ENCODE measurements at places on chromosomes 16 and 17.

DNA sequence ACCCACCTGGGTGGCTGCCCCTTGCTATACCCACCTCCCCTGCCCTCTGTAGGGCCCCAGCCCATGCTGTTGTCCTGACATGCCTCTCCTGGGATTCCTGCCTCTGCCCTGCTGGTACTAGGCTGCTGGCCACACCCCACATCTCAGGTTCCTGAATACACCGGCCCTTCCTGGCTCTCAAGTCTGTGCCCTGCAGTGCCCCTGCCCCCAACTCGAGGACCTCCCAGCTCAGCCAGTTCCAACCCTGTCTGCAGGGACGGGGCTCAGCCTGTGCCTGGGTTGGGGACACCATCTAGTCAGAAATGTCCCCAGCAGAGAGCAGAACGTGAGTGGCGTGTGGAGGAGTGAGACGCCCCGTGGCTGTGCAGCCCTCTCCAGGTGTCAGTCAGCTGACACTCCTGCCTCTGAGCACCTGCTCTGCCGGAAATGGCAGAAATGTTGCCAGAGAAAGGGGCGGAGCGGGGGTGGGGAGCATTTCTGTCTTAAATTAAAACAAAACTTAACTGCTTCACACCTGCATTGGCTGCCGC is 28.7 kb downstream of the ACSF3 start:
- DNase-seq: peak; percentile 92

- DNase-seq: no peak
Observed at GRCh38 chr17:79926142-79926604, 86.9 kb upstream of the CBX4 start.

DNA sequence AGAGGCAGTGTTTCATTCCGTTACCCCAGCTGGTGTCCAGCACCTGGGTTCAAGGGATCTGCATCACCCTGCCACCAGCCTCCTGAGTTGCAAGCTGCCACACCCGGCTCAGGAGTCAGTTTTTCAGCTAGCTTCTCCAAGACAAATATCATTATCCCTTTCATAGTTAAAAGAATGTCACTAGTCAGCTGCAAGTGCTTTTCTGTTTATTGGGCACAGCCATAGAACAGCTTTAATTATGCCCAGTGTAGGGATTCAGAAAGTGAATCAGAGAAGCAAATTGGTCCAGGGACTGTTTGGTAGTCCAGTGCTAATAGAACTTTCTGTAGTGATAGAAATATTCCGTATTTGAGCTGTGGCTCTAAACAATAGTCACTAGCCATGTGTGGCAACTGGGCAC is 2.9 kb upstream of the AOC3 start:
- no peak for DNase-seq

GRCh38 chr16:5918567-5919130 is 821.1 kb upstream of the EEF2KMT start:
- no peak for DNase-seq

DNA sequence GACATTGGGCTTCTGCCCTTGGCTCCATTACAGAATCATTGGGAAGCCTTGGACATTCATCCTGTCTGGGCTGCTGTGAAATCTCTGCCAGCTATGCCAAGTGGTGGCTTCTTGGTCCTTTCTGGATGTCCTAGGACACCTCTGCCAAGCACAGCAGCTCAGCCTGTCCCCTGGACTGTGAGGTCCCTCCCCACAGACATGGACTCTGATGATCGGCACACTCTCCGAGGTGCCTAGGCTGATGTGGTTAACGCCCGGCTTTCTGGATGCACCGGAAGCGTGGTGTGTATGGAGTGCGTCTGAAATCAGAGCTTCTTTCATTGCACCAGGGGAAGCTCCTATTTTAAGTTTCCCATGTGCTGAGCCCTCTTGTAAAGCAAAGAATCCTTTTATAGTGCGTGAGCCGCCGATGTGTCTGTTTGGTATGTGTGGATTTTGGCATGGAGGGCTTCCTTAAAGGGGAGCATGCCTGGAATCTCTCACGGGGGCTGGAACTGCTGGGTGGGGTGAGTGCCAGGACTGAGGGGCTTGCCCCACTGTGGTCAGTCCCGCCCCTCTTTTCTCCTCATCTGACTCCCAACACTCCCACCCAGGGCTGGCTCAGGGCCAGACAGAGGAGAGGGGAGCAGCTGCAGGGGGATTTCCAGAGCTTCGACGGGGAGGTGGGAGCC is 7.0 kb upstream of the ARHGAP23 start:
- no peak for DNase-seq

GRCh38 chr17:9371019-9371418 is 204.6 kb downstream of the STX8 start:
- peak; percentile 63 for DNase-seq

- DNase-seq: no peak
Observed at GRCh38 chr17:82299452-82299851, 18.0 kb downstream of the CD7 start.

GRCh38 chr17:40371261-40371929 is 6.9 kb upstream of the GJD3 start:
- DNase-seq: no peak

DNA sequence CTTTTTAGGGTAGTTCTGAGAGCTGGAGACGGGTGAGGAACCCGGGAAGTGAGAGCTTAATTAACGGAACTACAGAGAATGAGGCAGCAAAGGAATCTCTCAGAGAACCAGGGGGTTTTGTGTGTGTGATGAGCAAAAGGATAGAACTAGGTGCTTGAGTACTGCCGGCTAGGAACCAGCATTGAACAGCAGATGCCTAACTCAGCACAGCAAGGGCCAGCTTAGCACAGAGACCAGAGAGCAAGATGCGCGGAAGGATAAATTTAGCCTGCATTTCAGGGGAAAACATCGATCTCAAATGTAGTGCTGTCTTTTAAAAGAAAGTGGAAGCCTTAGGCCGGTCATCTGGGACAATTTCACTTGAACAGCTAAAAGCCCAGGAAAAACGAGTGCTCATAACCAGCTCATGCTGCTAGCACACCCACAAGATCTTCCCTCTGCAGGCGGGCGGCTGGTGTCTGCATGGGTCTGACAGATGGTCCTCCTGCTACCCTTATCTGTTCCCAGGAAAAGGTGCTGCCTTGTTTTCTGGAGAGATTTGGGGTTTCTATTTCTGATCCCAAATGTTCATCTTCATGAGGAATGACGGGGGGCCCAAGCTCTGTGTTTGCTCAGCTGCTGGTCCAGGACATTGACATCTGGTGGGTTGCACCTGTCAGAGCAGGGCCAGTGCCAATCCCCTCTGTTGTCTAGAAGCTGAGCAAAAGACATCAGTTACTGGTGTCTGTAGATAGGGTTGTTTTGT is 103.9 kb downstream of the SOCS1 start:
- peak; percentile 78 for DNase-seq

DNA sequence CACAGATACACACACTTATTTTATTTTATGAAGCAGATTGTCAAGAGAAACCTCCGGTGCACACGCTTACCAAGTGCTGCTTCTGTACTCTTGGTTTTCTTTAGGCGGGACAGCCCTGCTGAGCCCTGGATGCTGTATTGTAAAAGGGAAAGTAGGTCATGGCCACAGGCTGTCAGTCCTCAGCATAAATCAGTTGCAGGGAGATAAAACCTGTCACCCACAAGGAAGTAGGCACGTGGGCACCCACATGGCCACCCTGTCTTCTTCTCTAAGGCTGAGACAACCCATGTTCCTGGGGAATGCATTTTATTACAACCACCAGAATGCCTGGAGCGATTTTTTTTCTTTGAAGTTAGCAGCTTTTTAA is 59.3 kb downstream of the ASIC2 start:
- no peak for DNase-seq

DNA sequence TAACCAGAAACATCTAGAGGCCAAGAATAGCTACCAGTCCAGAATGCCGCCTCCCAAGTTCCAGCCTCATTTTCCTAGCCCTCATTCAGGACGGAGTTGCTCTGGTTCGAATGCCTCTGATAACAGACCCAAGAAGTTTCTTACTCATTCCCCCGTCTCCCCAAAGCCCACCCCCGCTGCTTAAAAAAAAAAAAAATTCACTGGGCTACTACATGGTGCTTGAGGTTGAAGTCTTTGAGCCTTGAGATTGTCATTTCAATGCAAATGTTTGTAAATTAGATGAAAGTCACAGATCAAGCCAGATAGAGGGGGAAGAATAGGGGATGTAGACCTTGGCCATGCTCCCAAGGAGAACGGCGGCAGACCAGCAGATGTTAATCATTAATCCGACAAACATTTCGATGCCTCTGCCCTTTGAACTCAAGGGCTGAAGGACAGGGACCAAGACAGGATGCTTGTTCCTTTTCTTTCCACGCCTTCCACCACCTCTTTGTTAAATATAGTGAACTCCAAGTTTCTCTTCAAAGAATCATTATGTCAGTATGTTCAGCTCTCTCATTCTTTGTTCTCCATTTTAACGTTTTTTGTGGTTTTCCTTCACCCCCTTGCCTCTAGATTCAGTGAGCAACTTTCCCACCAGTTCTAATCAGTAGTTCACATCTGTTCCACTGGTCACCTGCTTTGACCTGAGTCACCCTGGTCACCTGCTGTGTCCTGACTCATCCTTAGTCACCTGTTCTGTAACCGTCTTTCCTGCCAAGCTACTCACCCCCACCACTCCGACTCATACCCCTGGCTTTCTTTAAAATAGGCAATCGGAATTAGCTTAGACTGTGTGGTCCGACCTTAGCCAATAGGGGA is 190.3 kb downstream of the CPPED1 start:
- no peak for DNase-seq

GRCh38 chr17:2685696-2686095 is 25.9 kb downstream of the CLUH start:
- no peak for DNase-seq

DNA sequence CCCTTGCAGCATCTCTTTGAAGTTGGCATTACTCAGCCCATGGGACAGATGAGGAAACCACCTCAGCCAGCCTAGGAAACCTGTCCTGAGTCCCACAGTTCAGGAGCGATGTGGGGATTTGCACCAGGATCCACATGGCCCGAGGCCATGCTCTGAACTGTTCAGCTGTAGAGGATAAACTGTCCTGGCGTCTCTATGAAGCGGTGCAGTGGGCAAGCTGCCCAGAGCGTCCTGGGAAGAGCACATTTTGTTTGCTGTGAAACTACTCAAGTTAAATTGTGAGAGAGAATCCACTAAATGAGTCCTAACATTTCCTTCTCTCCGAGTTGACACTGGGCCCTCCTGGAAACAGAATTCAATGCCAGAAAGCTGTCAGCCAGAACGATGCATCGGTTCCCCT is 276.6 kb upstream of the TNRC6C start:
- no peak for DNase-seq

DNA sequence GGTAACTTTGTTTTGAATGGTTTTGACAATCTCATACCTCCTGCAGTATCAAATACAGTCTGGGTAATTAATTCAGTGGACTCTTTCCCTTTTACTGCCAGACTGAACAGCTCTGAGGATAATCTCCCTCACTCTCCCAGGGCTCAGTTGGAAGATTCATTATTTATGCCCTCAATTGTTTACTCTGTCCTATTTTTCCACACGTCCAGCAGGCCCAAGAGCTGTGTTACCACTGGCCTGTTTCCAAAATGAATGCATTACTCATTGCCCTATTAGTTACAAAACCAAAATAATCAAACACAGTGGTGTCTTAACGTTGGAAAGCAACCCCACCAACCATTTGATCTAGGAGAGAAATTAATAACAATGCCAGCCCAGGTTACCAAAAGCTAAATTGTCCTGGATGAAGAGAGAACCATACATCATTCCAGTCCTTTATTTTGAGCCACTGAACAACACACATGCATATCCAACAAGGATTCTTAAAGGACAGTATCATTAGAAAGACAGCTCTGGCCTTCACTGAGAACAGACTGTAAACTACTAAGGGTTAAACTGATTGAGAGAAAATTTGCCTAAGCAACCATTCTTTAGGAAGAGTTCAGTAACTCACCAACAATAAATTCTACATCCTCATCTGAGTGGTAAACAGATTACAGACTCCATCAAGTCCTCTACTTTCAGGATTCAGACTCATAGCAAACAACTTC is 34.5 kb downstream of the FAM222B start:
- peak; percentile 75 for DNase-seq

DNA sequence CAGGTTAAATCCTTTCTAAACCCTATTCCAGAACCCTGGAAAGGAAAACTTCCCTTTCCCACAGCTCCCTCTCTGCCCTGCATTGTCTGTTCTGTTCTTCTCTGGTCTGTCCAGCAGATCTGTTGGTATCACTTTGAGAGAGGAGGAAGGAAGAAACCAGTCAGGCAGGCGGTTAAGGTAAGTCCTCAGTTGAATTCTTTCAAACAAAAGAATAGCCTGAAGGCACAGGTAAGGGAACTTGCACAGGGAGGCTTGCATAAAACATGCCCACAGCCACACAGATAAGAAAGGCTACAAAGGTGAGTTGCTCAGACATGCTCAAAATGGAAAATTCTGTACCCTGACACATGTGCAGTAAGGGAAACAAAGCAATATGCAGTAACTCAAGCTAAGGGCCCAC is 595.7 kb upstream of the CDH5 start:
- no peak for DNase-seq

DNA sequence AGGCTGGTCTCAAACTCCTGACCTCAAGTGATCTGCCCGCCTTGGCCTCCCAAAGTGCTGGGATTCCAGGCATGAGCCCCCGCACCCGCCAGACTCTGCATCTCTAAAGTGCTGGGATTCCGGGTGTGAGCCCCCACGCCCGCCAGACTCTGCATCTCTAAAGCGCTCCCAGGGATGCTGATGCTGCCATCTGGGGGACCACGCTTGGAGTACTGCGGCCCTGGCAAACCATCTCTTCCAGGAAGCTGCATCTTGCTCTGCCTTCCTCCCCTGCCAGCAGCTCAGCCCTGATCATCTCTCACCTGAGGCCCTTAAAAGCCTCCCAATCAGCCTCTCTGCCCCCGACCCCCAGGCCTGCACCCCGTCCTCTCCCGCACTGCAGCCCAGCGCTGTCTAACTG is 4.1 kb downstream of the CEP295NL start:
- DNase-seq: no peak
